ENCODE measurements at places on chromosomes 11 and 22.

DNA sequence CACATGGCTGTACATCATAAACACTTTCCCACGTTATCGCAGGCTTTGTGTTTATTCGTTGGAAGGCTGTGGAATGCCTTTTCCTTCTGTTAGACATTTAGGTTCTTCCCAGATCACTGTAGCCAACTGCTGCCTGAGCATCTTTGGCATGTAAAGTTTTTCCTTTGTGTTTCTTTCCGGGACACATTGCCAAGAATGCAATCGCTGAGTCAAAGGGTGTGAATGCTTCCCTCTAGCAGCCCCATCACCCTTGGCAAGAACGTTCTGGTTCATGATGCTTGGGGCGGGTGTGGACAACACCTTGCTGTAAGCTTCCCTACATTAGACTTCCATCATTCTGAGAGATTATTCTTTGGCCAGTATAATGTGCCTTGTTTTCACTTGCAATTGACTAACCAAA is 136.2 kb downstream of the OSBP2 start:
- DNase-seq = peak; percentile 75

DNA sequence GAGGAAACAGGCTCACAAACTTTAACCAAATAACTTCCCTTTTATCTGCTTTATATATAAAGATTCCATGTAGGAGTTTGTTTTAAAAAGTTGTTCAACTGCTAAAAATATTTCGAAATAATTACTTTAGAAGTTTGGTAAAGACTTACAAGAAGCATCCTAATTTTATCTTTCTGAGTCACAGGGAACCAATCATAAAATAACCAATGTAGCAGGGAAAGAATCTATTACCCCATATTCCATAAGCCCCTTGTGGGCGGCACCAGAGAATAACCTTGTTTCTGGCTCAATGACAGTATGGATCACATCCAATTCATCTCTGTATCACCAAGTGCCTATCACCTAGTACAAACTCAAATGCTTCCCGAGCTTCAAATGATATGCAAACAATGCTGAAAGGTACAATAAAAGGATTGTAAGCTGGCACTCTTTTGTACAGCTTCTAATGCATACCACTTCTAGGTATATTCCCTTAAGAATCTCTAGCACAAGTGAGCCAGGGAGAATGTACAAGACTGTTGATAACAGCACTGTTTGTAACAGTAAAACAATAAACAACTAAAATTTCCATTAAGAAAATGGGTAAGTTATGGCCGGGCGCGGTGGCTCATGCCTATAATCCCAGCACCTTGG is 158.4 kb downstream of the ATG16L2 start:
- no peak for DNase-seq

DNA sequence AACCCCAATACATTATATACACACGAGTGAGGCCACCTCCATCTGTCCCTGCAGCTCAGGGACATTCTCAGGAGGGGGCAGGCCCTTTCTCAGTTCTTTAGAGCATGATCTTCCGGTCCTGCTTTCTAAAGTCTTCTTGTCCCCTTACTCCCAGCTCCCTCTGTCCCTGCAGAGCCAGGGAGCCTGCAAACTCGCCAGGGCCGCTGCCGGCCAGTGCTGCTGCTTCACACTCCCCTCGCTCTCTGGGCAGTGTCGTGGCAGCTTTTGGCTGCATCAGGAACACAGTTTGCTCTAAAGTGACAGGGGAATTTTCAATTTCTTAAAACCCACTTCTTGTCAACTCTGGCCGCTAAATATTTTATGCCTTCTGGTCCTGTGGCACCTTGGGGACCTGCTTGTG is 130.1 kb upstream of the NARS2 start:
- DNase-seq = no peak

- DNase-seq = peak; percentile 60
Measured at GRCh38 chr22:38468443-38469305, 778 bp downstream of the KDELR3 start.

- no peak for DNase-seq
Measured at GRCh38 chr11:119158467-119158866, 9.6 kb downstream of the ABCG4 start.

DNA sequence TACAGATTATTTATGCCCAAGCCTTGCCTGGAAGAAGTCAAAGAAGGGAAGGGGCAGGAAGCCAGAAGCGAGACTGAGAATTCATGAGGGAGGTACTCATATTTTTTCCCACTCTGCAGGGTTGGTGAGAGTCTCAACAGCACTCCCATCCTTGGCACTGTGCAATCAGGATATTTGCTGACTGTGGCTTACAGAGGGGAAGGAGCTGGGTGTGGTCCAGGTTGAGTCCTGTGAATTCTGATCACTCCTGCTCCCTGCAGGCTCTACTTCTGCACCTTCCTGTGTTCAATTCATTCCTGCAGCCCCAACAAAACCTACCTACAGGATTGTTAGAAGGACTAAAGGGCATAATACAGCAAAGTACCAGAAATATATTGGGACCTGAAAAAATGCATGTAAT is 530.5 kb downstream of the INSC start:
- DNase-seq = no peak

- DNase-seq = no peak
Measured at GRCh38 chr11:34012734-34013133, 38.8 kb upstream of the CAPRIN1 start.

DNA sequence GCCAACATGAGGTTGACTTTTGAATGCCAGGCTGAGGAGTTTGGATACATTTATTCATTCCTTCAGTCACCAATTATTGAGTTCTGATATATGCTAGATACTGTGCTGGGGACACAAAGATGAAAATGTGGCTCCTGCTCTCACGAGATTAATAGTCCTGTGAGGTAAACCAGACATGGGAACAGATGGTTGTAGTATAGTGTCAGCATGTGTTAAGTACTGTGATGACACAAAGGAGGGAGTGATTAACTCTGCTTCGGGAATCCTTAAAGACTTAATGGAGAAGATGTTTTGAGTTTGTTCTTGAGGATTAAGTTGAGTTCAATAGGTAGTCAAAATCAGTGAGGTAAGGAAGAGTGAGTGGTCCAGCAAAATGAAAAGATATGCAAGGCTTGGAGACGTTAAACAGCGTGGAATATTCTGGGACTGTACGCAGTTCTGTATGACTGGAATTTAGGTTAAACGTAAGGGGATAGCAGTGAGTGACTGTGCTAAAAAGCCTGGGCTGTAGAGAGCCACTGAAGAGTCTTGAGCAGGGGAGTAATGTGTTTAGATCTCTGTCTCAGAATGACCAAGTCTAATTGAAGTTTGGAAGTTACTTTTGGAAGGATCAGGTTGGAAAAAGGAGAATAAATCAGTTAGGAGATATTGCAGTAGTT is 11.8 kb downstream of the RNF121 start:
- no peak for DNase-seq

DNA sequence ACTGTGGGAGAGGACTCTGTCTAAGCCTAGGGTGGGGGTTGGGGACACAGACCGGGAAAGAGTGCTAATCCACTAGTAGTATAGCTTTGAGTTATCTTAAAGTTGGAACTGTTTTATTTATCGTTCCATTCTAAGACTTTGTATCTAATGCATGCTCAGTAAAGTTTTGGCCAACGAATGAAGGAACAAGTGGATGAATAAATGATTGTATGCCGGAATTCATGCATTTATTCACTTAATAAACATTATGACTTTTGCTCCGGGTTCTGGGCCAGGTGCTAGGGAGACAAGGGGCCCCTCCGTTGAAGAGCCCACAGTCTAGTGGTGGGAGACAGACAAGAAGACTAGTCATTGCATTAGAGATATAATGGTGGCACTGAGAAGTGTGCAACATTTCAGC is 645 bp downstream of the RNF121 start:
- no peak for DNase-seq

- no peak for DNase-seq
Measured at GRCh38 chr22:35274154-35274871, 17.0 kb downstream of the HMGXB4 start.

DNA sequence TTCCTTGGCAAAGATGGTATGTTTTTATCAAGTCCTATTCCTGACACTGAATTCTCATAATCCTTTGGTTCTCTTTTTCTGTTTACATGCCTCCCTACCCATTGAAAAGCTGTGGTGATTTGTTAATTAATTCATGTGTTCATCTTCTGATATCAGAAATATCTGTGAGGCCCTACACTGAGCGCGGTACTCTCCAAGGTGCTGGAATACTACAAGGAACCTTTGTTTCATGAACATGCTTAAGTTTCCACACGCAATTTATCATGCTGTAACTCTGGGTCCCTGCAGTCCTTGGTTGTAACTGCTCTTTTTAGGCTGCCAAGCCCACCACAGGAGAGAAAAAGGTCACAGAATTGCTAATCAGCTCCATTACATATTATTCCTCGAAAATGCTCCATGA is 331.8 kb downstream of the FAT3 start:
- peak; percentile 21 for DNase-seq

- no peak for DNase-seq
Measured at GRCh38 chr11:43367382-43368178, 8.9 kb downstream of the TTC17 start.

DNA sequence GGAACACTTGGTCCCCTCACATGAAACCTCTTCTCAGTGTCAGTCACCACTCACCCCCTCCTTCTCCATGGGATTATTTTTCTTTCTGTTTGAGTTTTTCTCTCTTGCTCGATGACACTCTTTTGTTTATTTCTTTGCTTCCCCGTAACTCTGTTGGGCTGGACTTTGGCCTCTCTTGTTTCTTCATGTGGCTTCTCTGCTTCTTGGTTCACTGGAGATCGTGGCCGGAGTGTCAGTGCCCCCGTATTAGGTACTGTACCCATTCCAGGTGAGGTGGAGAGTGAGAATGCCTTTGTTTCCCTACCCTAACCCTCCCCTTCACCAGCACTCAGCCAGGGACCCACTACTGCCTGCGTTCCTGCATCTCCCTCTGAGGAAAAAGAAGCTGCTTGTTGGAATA is 32.5 kb downstream of the CYB5R2 start:
- no peak for DNase-seq

GRCh38 chr22:22761606-22761962 is 117.2 kb downstream of the GGTLC2 start:
- no peak for DNase-seq

DNA sequence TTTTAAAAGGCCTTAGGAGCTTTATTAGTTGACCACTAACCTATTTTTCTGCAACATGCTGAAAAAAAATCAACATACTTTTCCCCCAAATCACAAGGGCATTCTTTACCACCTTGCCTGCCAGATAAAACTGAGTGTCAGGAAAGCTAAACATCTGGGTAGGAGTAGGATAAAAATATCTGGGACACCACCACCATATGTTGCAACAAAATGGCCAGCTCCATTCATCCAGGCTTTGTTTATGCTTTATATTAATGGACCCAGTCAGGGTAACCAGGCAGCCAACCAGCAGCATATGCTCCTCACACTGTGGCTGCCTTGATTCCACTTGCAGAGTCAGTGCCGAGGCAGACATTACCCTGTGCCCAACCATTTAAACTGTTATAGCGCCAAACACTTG is 1024.5 kb downstream of the LRRC4C start:
- no peak for DNase-seq

DNA sequence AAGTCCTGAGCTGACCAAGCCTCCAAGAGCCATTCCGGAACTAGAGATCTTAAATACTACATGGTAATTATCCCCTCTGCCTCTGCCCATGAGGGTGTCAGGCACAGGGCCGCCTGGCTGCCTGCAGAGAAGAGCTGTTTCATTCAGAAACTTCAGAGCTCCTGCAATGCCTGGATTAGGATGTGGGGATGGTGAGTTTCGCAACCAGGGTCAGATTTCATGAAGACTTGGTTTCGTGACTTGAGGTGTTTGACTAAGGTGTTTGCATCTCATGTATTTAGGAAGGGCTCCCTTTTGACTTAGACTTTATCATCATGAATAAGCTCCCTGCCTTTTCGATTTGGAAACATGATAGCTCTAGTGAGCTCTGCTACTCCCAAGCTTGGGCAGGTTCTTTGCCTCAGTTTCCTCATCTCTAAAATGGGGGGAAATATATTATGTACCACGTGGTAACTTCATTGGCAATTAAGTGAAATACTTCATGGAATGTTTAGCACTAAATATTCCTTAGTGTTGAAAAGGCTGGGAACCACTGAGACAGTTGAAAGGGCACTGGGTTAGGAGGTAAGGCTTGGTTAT is 9.1 kb downstream of the TIMP3 start:
- DNase-seq = no peak

GRCh38 chr11:83311701-83312100 is 25.5 kb upstream of the CCDC90B start:
- no peak for DNase-seq

DNA sequence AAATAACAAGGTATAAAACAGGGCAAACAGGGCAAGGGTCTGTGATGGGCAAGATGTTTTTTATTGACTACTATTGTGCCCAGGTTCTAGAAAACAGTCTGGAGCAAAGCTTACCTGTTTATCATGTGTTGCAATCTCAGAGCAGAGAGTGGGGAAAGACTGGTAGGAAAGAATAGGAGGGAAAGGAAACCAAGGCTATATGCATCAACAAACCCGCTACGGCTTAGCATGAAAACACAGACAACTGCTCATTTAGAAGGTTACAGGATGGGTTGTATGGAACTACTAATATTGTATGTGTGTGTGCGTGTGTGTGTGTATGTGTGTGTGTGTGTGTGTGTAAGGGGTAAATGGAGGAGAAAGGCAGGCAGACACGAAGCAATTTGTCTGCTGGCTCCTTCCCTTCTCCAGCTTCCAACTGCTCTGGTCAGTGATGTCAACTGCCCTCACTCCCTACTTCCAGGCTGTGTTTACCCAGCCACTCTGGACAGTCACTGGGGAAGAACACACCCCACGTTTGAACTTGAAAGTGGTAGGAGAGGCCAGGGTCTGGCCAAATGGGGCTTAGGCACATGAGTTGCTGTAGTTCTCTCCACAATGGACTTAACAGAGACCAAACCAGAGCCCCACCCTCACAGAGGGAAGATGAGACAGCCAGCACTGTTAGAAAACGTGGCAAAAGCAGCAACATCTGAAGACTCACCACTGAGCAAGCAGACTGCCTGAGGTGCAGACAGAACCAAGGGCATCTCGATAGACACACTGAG is 47.0 kb downstream of the GAB2 start:
- DNase-seq = no peak

DNA sequence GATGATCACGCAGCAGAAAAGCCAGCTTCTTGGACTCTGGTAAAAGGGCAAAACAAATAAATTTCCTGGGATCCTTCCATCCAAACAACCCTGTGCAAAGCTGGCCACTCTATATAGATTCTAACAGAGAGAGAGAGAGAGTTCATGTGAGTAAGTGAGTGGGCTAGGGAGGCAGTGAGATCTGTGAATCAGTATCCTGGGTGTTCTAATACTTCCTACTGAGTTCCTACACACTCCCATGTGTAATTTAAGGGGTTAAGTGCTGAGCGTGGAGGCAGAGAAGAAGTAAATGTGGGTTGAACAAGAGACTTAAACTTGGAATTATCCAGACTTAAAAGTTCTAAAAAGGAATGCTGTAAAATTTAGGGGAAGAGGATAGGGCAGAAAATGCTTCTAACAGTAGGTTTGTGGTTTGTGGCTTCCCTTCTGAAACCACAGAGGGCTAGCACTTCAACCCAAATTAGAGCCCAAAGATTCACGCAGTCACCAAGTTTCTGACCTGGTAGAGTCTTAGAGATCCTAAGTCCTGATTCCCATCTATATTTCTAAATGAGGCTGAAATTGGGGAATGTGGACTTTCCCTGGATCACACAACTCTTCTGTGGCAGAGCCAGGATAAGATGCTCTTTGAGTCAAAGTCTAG is 413.9 kb downstream of the TENM4 start:
- DNase-seq = no peak

Data from urothelium cell line (cell line).